ENCODE measurements at places on chromosomes 16 and 17.

- DNase-seq: no peak
Observed at GRCh38 chr17:70202840-70203239, 33.5 kb downstream of the KCNJ2 start.

DNA sequence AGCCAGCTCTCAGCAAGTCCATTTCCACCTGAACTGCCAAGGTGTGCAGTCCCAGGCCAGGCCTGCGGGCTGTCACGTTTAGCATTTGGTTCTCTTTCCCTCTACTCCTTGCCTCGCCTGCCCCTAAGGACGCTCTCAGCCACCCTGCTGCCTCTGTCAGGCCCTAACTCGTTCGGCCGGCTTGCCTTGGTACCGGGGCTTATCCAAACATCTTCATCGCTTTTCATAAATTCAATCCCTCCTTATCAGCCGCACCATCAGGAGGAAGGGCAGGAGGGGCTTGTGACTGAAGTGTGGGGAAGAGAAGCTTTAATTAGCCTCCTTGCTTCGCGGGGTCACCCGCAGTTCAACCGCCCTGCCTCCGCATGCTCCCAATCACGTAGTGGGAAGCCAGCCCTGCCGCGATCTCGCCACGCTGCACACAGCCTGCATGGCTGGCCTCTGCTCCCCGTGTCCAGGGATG lies 231.1 kb downstream of the SOX9 start:
- no peak for DNase-seq

GRCh38 chr16:14509675-14510132 lies 120.4 kb downstream of the PARN start:
- DNase-seq: no peak

- no peak for DNase-seq
Observed at GRCh38 chr17:38551121-38551520, 54.6 kb downstream of the SRCIN1 start.

- peak; percentile 31 for DNase-seq
Observed at GRCh38 chr16:25014500-25015147, 545 bp downstream of the ARHGAP17 start.

DNA sequence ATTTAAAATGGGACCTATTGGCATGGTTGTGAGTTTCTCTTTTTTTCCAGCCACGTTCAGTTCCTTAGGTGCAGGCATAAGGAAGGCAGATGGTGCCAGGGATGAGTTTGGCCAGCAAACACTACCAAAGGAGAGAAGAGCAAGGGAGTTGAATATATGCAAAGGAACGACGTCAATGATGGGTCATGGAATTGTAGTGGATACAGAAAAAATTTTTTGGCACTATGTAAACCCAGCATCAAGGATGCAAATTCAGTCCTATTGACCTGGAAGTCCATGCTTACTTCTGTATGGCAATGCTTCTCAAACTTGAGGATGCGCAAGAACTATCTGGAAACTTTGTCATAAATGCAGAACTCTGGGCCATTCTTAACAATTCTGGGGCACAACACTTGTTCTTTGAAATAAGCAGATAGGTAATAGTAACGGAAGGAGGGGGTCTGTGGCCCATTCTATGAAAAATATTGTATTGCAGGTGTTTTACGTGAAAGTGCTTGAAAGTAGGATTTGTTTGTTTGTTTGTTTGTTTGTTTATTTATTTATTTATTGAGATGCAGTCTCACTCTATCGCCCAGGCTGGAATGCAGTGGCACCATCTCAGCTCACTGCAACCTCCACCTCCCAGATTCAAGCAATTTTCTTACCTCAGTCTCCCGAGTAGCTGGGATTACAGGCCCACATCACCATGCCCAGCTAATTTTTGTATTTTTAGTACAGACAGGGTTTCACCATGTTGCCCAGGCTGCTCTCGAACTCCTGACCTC lies 18.0 kb downstream of the APOH start:
- DNase-seq: no peak

- DNase-seq: no peak
Observed at GRCh38 chr17:82565551-82565950, 46.0 kb downstream of the FOXK2 start.

- DNase-seq: no peak
Observed at GRCh38 chr17:6684460-6684783, 28.7 kb downstream of the SLC13A5 start.

DNA sequence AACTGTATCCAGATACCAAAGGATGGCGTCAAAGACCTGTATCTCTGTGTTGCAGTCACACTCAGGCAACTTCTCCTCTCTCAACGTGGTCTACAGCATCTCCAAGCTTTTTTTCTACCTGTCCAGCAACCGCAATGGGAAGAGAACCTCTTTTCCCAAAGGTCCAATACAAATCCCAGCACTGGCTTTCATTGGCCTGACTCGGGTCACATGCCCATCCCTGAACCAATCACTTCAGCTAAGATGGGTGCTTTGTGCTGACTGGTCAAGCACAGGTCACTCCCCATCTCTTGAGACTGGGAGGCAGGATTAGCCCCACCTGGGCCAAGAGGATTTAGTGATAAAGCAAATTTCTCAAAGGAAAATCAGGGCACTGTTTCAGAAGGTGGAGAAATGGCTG lies 71.2 kb upstream of the C16orf82 start:
- no peak for DNase-seq
